ENCODE measurements at places on chromosomes 16 and 17.
A peak's percentile ranks its signal among the peaks of the same experiment; 100 is the strongest.

- DNase-seq: no peak
These were observed 43.9 kb downstream of the MEAK7 start for GRCh38 chr16:84460406-84461028.

GRCh38 chr16:86398201-86398600, 112.1 kb upstream of the FOXF1 start:
- DNase-seq: no peak

- no peak for DNase-seq
These were observed 26.2 kb downstream of the POLR3E start for GRCh38 chr16:22323173-22323958.

DNA sequence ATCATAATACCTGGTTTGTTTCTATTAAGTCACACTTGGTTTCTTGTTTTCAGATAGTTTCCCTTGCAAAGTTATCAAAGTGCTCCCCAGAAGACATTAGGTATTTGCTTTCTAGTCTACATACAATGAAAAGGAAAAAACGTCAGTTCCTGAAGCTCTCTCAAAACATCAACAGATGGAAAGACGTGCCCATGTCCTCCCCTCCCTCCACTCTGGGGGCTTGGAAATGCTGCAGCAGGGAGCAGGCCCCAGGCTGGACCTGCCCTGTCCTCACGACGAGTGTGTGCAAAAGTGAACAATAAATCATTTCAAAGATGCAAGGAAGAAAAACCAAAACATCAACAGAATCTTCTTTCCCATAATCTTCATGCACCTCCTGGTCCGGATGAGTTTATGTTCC, 118.5 kb downstream of the USP22 start:
- DNase-seq: no peak

DNA sequence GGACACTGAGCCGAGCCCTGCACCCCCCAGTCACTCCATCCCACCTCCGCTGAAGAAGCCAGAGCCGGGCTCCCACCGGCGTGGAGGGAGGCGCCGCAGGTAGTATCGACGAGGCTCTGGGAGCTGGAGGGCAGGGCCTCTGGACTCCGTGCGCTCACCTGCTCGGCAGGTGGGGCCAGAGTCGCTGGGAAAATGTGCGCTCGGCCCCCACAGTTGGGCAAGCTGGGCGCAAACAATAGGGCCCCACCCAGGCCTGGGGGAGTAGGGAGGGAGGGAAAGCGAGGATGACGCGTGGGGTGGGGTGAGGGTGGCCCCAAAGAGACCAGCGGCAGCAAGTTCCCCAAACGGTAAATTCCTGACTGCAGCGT, 668 bp downstream of the JUP start:
- no peak for DNase-seq

DNA sequence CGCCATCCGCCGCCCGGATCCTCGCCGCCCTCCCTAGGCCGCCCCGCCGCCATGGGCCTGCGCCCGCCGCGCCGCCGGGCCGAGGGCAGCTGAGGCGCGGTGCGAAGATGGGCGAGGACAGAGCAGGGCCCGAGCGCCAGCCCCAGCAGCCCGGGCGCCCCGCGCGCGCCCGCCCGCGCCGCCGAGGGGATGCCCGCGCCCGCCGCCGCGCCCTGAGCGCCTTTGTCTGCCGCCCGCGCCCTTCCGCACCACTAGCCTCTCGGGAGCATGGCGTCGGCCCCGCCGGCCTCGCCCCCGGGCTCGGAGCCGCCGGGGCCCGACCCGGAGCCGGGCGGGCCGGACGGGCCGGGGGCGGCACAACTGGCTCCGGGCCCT, 278 bp downstream of the RAB11FIP3 start:
- DNase-seq: no peak

DNA sequence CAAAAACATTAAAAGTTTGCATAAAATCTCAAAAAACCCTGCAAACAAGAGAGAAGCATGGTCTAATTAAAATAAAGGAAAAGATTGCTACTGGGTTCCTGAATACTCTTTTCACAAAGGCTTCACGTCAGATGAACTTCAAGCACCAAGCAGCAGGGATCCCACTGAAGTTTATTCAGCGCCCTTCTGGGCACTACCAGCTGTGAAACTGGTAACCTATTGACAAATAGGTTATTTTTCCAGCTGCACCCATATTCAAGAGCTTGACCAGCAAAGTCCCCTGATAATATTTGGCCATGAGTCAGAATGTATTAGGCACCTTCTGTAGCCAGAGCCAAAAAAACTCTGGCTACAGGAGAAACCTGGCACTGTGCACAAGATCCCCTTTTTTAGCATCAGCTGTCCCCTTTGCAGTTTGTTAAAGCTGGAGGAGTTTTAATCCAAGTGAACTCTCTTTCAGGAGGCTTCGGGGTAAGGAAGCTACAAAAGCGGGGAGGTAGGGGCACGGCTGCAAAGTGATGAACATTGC, 60.3 kb downstream of the GRIN2A start:
- no peak for DNase-seq

- DNase-seq: no peak
These were observed 12.4 kb downstream of the IRF8 start for GRCh38 chr16:85911251-85911930.

DNA sequence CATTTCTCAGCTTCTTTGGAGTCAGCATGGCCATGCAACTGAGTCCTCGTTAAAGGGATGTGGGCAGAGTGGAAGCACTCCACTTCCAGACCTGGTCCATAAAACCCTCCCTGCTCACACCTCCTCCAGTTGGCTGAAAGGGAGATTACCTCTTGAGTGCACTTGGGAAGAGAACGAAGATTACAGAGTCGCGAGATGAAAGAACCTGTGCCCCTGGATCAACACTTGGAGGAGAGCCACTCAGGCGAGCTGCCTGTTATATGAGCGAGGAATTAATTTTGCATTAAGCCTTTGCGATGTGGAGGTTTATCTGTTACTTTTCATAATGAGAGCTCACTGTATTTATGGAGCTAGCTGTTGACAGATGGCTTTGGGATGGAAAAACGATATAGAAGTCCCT, 147.9 kb downstream of the MAF start:
- DNase-seq: peak; percentile 43

GRCh38 chr17:55341432-55341831, 76.7 kb downstream of the HLF start:
- DNase-seq: no peak

- no peak for DNase-seq
These were observed 312.5 kb downstream of the MAF start for GRCh38 chr16:79288066-79288465.

DNA sequence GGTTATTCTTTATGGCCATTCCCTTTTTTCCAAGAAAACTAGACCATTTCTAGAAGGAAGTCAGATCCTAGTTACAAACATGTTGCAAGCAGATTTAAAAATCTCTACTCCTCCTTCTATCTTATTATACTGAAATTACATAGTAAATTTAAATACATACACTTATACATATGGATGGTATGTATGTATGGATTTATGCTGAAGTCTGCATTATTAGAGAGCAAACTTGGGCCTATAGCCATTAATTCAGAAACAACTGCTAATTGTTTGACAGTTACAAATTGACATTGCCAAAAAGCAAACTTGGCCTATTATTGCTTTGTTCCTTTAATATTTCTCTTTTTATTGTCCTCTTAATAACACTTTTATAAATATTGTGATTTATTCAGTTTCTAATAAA, 67.1 kb downstream of the NFAT5 start:
- DNase-seq: no peak

GRCh38 chr17:59389066-59389465, 57.6 kb downstream of the YPEL2 start:
- DNase-seq: no peak

- peak; percentile 76 for DNase-seq
These were observed 9.2 kb upstream of the CD300A start for GRCh38 chr17:74457146-74457819.

- DNase-seq: peak; percentile 59
These were observed at the start of gene MYCBPAP for GRCh38 chr17:50507871-50508572. MYCBPAP (plus strand) TSS chr17:50508439; CDS start chr17:50508675, 236 bp downstream.

- DNase-seq: no peak
These were observed 17.7 kb upstream of the SALL1 start for GRCh38 chr16:51168755-51169154.

- DNase-seq: no peak
These were observed 8.6 kb upstream of the DNAH9 start for GRCh38 chr17:11589716-11590115.

DNA sequence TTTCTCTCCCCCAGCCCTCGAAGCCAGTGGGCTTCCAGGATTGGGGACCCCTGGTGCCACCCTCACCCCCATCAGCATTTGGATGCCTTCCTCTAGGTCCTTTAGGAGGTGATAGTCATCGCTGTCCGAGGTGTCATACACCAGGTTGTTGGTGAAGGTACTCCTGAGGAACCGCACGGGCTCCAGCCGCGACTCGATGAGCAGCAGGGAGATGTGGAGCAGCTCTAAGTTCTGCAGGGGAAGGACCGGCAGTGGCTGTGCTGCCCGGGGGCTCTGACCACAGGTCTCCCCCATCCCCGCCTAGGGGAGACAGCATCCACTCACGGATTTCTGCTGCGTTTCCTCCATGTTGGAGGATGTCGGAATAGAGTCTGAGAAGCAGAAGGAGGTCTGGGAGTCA, 962 bp downstream of the CSHL1 start:
- DNase-seq: no peak

- peak; percentile 81 for DNase-seq
These were observed 22.7 kb downstream of the CYTH1 start for GRCh38 chr17:78759203-78759968.

GRCh38 chr16:55478827-55479429, at the start of gene MMP2:
MMP2 (plus strand) TSS chr16:55479198; CDS start chr16:55479480, 282 bp downstream.
- no peak for DNase-seq

GRCh38 chr16:23835390-23836077, at the start of gene PRKCB:
PRKCB (plus strand) TSS chr16:23835983.
- DNase-seq: peak; percentile 36

GRCh38 chr16:23491490-23492391, 18.6 kb downstream of the GGA2 start:
- no peak for DNase-seq

DNA sequence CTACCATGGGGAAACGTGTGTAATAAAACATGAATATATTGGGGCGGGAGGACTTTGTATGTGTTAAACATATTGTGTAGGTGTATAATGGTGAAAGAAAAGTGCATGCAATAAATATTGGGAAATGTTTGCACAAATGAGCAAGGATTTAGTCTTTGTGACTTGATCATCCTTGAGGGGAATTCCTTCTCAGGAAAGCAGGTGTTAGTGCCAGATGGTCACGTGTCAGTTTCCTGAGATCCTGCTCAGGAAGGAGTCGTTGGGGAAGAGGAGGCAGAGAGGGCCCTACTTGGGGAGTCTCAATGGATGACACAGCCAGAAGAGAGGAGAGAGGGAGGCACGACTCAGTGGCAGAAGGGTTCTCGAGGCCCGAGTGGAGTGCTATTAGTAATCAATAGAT, 53.2 kb downstream of the MSI2 start:
- no peak for DNase-seq

- no peak for DNase-seq
These were observed 7.7 kb downstream of the CDH5 start for GRCh38 chr16:66374176-66374575.

DNA sequence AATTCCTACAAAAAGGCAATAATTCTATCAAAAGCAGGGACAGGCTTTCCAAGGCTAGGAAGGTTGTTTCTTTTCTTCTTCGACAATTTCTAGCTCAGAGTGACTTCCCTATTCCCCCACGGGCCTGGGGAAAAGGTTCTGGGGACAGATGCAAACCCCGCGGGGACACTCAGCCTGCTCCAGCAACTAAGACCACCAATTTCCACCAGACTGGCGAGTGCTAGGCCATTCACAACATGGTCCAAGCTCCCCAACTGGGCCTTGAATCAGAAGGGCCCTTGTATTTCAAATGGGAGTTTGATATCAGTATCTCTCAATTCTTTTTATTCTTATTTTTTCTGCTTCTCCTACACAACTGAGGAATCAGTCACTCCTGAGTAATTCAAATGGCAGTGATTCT, 86.7 kb downstream of the USP31 start:
- DNase-seq: no peak

DNA sequence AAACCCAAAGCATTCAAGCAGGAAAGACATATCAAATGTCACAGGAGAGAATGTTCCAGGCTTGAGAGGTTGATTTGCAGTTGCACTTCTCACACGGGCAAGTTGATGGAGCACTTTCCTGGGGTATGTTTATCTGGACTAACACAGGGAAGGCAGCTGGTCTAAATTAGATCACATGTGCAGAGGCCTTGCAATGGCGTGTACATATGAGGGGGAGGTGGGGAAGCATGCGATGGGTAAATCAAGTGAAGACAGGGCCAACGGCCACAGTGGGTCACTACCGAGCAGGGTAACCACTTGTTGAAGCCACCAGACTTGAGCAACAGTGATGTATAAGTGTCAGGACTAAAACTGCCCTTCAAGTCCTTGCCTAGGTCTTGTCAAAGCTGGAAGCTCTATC, 156.6 kb upstream of the MAF start:
- DNase-seq: no peak

DNA sequence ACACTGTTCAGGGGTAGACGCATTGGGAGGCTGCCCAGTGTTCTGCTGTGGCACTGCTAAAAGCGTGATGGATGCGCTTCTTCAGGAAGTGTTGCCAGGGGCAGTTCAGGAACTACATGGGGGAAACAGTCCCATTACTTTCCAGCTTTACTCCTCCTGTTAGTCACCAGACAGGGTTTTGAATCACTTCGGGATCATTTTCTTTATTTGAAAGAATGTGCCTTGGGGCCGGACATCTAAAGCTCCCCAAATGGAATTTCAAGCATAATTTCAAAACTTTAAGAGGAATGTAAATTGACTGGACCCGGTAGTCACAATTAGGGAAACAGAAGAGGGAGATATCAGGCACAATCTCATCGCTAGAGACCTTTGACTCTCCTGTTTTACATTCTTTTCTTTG, 1.3 kb upstream of the KRTAP2-1 start:
- DNase-seq: no peak

DNA sequence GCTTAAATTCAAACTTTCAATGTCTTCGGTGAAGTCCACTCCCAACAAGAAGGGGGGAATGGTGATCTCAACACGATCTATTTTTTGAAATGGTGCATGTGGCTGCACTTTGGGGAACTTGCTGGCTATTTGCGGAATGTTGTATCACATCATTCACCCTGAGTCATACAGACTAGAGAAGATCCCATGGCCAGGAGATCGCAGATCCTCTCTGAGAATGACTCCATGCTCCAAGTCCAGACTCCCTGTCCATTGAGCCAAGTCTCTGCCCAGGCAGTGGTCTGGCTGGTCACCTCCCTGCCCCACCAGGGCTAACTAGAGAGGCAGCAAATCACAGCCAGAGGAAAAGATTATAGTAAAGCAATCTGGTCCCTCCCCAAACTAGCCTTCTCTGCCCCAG, 120.6 kb downstream of the XYLT1 start:
- DNase-seq: no peak

DNA sequence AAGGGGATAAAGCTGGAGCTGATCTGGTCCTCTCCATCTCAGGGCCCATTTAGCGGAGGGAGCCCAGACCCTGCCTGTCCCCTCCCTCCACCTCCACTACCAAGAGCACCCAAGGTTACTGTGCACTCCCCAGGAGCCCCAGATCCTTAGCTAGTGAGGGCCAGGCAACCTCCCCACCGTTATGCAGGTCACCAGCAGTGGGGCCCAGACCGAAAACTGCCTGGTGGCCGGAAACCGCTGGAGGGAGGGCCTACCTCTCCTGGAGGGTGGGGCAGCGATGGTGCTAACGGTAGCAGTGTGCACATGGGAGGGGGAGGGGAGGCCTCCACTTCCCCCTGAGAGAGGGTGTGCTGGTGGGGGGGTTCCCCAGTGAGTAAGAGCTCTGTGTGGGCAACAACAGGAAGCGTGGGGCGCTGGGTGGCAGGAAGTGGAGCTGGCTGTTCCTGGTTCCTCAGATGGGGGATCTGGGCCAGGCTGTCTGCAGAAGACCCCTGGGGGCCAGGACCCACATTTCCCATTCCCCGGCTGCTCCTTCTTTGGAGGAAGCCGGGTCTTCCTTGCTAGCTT, 4.4 kb downstream of the FMNL1 start:
- no peak for DNase-seq

All from NCI-H1092 (cell line).